ENCODE measurements at places on chromosomes 2 and 18.

DNA sequence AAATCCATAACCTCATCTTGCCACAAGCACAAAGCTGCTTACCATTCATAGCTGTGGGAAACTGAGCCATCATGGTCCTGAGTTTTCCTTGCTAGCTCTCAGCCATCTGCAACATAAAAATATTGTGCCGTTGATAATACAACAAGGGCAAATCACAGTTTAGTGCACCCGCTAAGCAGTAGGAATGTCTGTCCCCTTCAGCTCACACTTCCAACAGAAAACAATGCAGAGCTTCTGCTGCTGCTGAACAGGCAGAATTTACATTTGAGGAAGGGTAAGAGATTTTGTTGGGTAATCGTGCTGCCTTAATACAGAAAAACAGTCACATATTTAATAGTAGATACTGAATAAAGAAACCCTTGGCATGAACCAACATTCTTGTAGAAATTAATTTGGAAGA lies 32.3 kb downstream of the ITSN2 start:
- no peak for DNase-seq

GRCh38 chr18:3653851-3654441 lies 204.0 kb downstream of the TGIF1 start:
- DNase-seq = no peak

GRCh38 chr18:37390687-37391086 lies 174.9 kb downstream of the CELF4 start:
- no peak for DNase-seq

DNA sequence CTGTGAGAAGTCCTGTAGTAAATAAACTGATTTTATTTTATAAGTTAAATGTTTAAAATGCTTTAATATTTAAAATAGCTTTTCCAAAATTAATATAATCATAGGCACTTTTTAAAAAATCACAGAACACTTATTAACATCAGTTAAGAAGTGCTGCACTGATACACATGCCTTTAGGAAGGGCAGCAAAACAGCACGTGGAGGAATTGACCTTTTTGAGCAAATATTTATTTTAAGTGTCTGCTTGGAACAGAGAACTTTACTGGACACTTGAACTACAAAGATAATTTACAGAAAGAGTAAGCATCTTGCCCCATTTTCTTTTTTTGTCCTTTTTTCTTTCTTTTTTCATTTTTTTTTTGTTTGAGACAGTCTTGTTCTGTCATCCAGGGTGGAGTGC lies 87.7 kb upstream of the NARS1 start:
- DNase-seq = no peak

DNA sequence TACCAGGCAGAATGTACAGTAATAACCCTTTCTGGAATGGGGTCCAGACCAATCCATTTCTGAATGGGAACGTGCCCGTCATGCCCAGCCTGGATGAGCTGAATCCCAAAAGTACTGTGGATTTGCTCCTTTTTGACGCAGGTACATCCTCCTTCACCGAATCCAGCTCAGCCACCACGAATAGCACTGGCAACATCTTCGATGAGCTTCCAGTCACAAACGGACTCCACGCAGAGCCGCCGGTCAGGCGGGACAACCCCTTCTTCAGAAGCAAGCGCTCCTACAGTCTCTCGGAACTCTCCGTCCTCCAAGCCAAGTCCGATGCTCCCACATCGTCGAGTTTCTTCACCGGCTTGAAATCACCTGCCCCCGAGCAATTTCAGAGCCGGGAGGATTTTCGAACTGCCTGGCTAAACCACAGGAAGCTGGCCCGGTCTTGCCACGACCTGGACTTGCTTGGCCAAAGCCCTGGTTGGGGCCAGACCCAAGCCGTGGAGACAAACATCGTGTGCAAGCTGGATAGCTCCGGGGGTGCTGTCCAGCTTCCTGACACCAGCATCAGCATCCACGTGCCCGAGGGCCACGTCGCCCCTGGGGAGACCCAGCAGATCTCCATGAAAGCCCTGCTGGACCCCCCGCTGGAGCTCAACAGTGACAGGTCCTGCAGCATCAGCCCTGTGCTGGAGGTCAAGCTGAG lies 89.6 kb downstream of the SH3BP4 start:
- DNase-seq = no peak

- DNase-seq = no peak
Observed at GRCh38 chr2:212526059-212526458, 12.5 kb downstream of the ERBB4 start.

Data from kidney glomerular epithelial cell (primary cell).